Ovary (tissue), 10 donors: ENCODE measurements at places on chromosomes 7 and 10. TPM values are rescaled to one million over a fixed set of nuclear protein-coding genes. Genes with fewer than 3 reads are reported as not detected.

GRCh38 chr7:149020483-149020882, 7.8 kb downstream of the PDIA4 start:
- no peak for DNase-seq

DNA sequence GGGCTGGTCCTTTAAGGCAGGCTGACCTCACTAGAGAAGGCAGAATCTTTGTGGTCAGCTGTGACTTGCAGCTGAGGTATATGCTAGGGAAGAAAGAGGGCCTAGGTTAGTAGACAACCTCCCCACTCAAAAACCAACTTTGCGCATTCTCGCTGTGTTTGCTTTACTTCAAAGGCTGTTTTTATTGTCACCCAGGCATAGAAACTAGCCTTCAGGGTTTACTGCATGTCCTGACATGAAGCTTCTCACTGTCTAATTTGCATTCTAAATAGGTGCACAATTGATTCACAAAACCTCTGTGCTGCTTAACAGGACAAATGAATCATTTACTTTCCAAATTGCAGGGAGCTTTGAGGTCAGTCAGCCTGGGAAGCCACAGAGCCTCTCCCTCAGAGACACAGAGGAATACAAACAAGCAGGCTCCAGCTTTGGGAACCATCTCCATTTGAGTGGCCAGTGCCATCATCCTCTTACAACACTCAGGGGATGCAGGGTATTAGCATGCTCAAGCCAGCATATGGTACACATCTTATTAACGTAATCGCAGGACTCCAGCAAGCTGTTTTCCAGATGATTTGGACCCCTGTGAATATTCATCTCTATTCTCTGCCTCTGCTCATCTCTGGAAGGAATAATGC, 596.4 kb upstream of the GHITM start:
- no peak for DNase-seq

- DNase-seq: no peak
Measured at GRCh38 chr10:122085423-122085911, 96.5 kb downstream of the TACC2 start.

DNA sequence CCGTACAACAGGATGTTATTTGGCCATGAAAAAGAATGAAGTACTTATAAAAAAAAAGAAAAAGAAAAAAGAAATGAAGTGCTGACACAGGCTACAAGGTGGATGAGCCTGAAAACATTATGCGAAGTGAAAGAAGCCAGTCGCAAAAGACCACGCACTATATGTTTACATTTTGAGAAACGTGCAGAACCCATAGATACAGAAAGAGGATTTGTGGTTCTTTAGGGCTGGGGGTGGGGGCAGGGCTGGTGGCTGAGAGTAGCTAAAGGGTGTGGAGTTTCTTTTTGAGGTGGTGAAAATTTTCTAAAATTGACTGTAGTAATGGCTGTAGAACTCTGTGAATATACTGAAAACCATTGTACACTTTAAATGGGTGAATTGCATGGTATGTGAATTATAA, 86.0 kb upstream of the FAM20C start:
- no peak for DNase-seq

DNA sequence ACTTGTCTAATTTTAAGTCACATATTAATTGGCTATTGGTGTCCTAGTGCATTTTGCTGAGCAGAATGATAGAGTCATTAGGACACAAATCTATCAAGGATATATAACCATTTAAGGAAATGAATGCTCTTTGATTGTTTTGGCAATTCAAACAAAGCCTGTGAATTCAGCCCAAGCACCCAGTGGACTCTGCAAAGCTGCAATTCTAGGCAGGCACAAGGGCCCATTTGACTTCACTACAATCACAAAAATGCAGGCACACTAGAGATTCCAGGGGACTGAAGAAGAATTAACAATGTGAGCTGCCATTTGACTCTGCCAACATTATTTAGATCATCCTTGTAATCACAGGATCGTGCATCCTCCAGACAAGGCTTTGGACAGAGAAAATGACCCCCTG, 544.2 kb upstream of the PHF14 start:
- no peak for DNase-seq

DNA sequence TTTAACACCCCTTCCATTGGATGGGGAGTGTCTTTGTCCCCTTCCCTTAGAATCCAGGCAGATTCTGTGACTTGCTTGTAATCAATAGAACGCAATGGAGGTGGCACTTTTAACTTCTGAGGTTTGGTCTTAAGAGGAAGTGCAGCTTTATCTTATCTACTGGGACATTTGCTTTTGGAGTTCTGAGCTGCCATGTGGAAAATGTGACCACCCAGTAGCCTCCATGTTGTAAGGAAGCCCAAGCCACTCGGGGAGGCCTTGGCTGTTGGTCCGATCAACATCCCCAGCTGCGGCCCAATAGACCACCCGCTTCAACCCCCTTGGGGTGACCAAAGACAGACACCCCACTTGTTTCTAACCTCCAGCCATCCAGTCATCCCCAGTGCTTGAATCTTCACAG, 86.3 kb upstream of the FAM171A1 start:
- DNase-seq: no peak

GRCh38 chr7:148503900-148504487, 86.6 kb upstream of the C7orf33 start:
- DNase-seq: no peak

DNA sequence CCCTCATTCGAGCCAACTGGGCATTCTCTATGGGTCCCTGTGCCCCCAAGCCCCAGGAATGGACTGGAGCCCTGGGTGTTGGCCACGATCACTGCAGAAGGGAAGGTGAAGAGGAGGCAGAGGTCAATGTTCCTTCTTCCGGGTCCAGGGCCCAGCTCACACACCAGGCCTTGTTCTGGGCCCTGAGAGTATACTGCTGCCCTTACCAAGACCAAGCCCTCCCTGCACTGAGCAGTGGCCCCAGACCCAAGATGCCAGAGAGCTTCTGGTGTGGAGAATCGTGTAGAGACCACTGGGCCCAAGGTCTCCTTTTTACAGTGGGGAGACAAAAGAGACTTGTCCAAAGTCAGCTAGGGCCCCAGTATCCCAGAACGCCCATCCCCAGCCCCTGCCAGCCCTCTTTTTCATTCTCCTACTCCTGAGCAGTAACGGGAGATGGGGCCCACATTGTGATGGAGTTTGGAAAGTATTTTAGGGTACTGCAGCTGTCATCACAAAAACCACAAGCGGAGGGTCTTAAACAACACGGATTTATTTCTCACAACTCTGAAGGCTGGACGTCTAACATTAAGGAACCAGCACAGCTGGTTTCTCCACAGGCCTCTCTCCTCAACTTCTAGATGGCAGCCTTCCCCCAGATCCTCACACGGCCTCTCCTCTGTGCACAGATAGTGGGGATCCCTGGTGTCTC, 79.4 kb downstream of the PDGFA start:
- no peak for DNase-seq

- no peak for DNase-seq
Measured at GRCh38 chr7:2948749-2949148, 94.9 kb downstream of the CARD11 start.

- no peak for DNase-seq
Measured at GRCh38 chr7:115070311-115070710, 148.4 kb downstream of the MDFIC start.

GRCh38 chr10:132959559-132959961, 17.2 kb upstream of the CFAP46 start:
- DNase-seq: no peak

GRCh38 chr7:138889582-138890498, 91.3 kb downstream of the KIAA1549 start:
- DNase-seq: no peak

- no peak for DNase-seq
Measured at GRCh38 chr7:73918926-73919693, 58.2 kb downstream of the TMEM270 start.

GRCh38 chr10:84166620-84167288, 6.8 kb upstream of the GPR15LG start:
- no peak for DNase-seq

DNA sequence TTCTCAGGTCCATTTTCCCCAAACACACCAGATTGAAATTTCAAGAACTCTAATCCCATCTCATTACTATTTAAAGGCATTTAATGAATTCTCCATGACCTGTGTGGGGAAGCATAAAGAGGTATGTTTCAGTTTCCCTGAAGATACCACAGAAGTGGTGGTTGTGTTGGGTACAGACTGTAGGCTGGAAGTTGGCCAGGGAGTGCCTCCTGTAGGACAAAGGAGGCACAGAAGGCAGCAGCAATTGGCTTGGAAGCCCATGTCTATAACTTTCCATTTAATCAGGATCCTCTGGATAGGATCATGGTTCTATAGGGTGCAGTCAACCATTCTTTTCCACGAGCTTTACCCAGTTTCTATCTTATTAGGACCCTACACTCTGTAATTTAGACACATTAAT, 8.6 kb upstream of the BET1 start:
- DNase-seq: no peak

GRCh38 chr10:62327885-62328284, 46.3 kb upstream of the ZNF365 start:
- no peak for DNase-seq

DNA sequence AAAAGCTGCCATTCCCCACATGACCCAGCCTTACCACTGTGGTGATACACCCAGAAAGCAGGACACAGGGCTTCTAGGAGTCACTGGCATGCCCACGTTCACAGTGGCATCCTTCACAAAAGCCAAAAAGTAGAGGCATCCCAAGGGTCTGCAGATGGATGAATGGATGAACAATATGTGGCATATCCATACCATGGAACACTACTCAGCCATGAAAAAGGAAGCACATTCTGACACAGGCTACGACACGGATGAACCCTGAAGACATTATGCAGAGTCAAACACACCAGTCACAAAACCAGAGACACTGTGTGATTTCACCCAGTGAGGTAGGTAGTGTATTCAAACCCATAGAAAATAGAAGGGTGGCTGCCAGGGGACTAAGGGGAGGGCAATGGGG, 104.7 kb upstream of the DDC start:
- no peak for DNase-seq

- no peak for DNase-seq
Measured at GRCh38 chr7:138449580-138449979, 10.5 kb upstream of the TRIM24 start.

DNA sequence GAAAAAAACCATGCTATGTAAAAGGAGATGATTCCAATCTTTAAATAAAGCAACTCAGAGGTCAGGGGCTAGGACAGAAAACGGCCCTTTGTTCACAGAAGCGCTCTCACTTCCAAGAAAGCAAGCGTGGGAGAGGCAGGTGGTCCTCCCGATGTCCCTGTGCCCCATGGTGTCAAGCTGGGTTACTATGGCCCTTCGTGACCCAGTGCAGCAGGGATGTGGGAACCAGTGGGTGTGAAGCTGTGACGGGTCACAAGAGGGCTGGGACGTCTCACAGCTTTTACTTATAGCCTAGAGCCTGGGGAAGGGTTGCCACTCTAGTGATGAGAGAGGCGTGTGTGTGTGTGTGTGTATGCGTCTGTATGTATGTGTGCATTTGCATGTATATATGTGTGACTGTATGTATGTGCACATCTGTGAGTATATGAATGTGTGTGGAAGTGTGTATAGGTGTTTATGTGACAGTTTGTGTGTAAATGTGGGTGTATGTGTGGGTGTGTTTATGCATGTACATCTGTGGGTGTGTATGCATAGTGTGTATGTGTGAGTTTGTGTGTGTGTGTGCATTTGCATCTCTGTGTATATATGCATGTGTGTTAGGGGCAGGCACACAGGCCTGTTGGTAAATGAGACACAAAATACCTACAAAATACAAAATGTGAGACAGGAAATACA, 25.2 kb downstream of the HTRA1 start:
- DNase-seq: no peak

DNA sequence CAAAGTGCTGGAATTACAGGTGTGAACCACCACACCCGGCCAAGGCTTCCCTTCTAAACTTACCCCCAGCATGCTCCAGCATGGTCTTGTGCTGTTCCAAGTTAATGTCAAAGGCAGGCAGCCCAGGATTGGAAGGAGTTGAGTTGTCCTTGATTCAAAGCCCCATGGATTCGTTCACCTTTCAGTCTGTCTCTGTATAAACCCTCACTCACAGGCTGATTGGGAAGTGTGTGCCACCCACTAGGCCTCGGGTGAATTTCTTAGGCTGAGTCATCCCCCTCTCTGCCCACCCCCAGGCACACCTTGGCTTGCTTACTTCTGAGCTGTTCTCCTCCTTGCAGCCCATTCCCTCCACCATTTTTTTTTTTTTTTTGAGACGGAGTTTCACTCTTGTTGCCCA, 13.3 kb upstream of the PRDX3 start:
- DNase-seq: no peak

DNA sequence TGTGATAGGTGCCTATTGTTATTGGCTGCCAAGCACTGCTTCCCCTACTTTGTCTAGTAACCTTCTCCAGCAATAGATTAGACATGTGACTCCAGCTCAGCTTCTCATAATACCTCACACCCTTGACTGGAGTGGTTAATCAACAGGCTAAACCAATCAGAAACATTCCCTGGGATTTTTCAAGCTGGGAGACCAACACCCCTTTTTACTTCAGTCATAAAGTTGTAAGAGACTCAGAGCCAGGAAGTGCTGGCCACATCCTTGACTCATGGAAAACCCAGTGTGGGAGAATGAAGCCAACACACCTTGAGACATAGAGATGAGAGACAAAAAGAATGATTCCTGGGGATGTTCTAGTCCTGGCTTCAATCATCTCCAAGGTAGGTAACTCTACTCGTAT, 62.6 kb upstream of the HECTD2 start:
- no peak for DNase-seq

GRCh38 chr10:127569210-127569609, 20.1 kb downstream of the NPS start:
- DNase-seq: no peak

DNA sequence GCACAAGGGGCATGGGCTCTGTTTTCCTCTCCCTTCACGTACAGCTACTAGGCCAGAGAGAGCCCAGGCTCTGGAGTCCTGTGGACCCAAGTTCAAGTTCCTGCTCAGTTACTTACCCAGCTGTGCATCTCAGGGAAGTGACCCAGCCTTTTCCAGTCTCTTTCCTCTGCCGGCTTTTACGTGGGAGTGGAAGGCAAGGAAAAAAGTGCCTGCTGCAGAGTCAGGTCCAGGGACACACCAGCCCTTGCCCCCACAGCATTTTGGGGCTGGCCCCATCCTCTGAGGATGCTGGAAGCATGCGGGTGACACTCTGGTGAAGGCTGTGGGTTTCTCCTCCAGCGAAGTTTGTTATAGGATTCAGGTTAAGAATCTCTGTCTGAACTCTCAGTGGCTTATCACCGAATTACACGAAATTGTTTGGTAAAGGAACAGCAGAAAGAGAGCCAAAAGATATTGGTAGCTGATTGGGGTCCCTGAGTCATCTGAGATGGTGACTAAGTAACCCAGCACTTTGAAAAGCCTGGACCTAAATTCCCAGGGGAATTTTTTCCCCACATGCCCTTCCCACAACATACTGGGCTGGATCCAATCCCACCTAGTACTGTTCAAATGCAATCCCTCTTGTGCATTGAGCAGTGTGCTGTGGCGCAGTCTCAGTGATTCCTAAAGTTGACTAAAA, 424.3 kb downstream of the RPS24 start:
- DNase-seq: no peak

The IRF5 gene
- polyA plus RNA-seq: 2.2 TPM

The C10orf67 gene
- 0.25 TPM for polyA plus RNA-seq

The PRSS58 gene
- polyA plus RNA-seq: not detected

The ZNF727 gene
- polyA plus RNA-seq: 1.1 TPM

The KCP gene
- polyA plus RNA-seq: not detected

The MAGI2 gene
- polyA plus RNA-seq: 12.5 TPM

The HOXA1 gene
- 0.45 TPM for polyA plus RNA-seq

The PSPH gene
- polyA plus RNA-seq: 7.5 TPM

The TBC1D12 gene
- 7.7 TPM for polyA plus RNA-seq

The HSPA12A gene
- polyA plus RNA-seq: 34.3 TPM

The GNAT3 gene
- polyA plus RNA-seq: not detected

The CCDC172 gene
- polyA plus RNA-seq: not detected

The BRI3 gene
- polyA plus RNA-seq: 149 TPM
